ENCODE measurements at places on chromosomes 3 and 15.

DNA sequence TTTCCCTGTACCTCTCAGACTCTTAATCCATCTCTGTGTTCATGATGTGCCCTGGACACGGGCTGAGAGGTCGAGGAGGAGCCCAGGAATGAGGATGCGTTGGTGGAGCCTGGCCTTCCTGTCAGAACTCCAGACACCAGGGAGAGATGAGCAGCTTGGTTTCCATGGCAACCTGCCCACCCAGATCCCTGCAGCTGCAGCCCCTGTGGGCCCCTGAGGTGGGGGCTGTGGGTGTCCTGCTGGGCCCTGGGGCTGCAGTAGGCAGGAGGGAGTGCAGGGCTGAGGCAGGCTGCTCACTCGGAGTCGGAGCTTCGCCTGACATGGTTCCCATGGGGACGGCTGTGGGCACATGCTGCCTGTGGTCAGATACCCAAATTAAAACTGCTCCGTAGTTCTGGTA lies 7.7 kb upstream of the SCN10A start:
- no peak for DNase-seq

DNA sequence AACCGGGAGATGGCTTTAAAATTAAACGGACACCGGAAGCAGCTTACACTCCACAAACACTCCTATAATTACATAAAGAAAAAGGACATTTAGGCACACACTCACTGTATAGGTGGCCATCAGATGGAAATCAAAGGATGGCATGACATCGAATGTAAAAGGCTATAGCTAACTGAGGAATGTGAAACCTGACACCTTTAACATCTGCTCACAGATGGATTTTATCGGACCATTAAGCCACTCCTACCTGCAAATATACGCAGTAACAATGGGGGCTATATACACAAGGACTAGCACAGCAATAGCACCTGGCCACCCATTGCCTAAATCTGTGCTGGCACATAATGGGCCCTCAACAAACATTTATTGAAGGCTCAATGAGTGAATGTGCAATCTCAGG lies 14.5 kb upstream of the RBSN start:
- no peak for DNase-seq

GRCh38 chr3:62169906-62170660 lies 203.3 kb downstream of the FEZF2 start:
- no peak for DNase-seq

- no peak for DNase-seq
Observed at GRCh38 chr3:160092760-160093159, 104.1 kb downstream of the IL12A start.

- no peak for DNase-seq
Observed at GRCh38 chr3:52288674-52289073, 1.0 kb downstream of the GLYCTK start.

- DNase-seq: no peak
Observed at GRCh38 chr15:83436513-83437158, 10.5 kb upstream of the SH3GL3 start.

- DNase-seq: no peak
Observed at GRCh38 chr3:178969004-178969700, 102.5 kb downstream of the ZMAT3 start.

Data from NCI-H187 treated with DMSO at 0.1 percent for 48 hours (cell line).